ENCODE measurements at places on chromosomes 5 and 9.

DNA sequence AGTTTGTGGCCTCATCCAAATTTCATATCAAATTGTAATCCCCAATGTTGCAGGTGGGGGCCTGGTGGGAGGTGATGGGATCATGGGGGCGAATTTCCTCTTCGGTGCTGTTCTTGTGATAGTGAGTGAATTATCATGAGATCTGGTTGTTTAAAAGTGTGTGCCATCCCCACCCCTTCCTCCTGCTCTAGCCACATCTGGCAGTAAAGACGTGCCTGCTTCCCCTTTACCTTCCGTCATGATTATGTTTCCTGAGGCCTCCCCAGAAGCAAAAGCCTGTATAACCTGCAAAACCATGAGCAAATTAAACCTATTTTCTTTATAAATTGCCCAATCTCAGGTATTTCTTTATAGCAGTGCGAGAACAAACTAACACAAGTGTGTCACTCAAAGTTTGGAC is 71.0 kb upstream of the MOCS2 start:
- no peak for DNase-seq

- DNase-seq = no peak
Measured at GRCh38 chr5:96509721-96510350, 76.8 kb upstream of the PCSK1 start.

GRCh38 chr5:125298746-125299379 is 552.4 kb upstream of the ZNF608 start:
- no peak for DNase-seq

- no peak for DNase-seq
Measured at GRCh38 chr5:140217299-140218026, 42.5 kb downstream of the CYSTM1 start.

- no peak for DNase-seq
Measured at GRCh38 chr5:147554261-147554817, 44.5 kb upstream of the DPYSL3 start.

DNA sequence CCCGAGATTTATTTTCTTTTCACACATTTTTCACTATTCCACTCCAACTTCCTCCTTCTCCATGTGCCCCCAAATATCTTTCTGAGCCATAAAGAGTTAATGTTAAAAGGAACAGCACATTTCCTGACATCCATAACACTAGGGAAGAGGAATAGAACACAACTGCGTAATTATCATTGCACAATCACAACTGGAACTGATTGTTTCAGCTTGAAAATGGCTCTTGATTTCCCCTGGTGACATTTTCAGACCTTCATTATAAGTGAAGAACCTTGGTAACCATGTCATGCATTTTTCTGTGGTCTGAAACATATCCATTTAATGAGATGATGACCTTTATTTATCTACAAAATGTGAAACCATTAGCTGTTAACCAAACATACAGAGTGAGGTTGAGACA is 82.4 kb downstream of the PCSK1 start:
- DNase-seq = no peak

GRCh38 chr9:124210697-124211096 is 47.1 kb upstream of the NEK6 start:
- DNase-seq = no peak

DNA sequence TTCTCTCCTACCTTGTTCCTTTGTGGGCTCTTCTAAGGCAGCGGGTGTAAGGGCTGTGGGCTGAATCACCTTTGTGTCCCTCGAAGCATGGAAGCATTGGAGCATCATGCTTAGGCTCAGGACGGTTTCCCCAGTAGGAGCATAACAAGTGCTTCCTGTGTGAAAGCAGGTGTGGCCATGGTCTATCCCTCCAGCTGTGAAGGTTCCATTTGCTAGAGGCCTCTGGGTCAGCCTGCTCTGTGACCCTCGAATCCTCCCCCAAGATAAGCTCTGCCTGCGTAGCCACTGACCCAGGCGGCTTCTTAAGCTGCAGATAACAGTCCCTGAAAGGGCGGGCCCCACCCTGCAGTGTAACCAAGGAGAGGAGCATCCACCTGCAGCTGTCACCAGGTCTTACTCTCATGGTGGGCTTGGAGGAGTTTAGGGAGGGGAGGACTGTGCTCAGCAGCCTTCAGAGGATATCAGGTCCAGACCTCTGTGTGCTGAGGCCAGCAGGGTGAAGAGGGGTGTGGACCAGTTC is 8.4 kb upstream of the NDST1 start:
- DNase-seq = no peak

DNA sequence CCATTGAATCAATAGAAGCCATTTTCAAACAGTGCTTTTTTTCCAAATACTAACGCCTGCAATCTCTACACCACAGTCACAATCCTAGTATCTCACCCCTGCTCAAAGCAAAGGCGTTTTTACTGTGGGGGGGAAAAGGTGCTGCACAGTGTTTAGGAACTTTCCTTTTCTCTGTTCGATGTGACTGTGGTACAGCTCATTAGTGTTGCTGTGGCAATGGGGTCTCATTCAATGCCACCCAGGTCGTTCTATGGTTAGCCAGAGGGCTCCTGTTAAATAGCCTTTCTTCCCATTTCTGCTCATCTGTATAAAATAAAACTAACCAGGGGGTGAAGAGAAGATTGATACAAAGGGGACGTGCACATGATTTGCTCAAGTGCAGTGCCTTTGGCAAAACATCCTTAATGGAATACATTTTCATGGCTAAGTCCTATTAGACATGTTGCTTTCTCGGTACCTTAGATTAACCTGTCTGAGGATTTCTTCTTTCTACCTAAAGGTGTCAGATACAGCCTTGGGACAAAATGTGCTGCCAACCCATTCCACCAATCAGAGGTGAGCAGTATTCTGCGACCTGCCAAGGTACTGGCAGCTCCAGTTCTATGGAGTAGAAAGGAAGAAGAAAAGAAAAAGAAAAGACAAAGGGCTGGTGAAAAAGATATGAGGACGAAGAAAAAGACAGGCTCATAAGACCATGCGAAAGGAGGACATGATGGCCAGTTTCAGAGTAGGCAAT is 651.4 kb upstream of the DMAC1 start:
- DNase-seq = no peak

DNA sequence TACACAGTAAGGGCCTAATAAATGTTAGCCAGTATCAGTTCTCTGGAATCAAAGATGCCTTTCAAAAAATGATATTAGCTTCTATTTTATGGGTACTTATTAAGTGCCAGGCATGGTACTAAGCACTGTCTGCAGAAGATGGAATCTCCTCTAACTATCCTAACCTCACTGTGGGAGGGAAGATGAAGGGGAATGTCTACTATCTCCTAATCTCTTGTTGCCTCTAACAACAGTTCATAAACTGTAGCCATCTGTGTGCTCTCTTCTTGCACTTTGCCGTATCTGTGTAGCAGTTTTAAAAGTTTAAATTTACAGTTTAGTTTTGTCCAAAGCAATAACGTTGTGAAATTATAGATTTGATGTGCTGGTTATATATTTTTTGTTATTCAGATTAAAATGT is 99.6 kb upstream of the CCDC112 start:
- no peak for DNase-seq

GRCh38 chr9:33952066-33952465 is 96.6 kb downstream of the UBAP2 start:
- no peak for DNase-seq

DNA sequence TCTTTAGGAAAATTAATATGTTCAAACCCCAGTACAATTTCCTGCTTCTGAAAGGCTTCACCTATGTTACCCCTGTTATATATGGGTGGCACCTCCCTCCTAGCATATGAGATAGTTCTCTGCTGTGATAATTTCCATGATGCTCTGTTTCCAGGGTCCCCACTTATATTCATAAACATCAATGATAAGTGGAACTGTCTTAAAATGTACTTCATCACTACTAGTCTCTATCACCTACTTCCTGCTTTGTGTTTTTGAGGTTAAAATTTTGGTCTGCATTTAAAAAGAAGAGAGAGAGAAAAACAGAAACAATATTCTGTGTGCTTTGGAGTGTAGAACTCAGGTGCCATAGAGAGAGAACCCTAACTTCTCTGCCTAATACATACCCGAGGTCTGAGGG is 234.7 kb downstream of the HTR1A start:
- no peak for DNase-seq

DNA sequence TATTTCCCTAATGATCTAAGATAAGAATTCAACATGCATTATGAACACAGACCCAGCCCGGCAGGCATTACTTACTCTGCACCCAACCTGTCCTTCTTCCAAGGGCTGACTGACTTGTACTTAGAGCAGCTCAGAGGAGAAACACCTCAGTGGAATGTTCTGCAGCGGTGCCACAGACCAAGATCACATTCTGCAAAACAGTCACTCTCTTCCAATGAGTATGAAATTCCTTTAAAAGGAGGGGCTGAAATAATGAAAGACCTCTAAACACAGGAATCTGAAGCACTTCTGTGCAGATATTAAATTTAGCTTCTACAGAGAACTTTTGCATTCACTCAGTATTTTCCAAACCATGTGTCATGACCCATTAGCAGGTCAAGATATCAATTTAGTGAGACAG is 172.9 kb downstream of the ZDHHC21 start:
- DNase-seq = no peak

DNA sequence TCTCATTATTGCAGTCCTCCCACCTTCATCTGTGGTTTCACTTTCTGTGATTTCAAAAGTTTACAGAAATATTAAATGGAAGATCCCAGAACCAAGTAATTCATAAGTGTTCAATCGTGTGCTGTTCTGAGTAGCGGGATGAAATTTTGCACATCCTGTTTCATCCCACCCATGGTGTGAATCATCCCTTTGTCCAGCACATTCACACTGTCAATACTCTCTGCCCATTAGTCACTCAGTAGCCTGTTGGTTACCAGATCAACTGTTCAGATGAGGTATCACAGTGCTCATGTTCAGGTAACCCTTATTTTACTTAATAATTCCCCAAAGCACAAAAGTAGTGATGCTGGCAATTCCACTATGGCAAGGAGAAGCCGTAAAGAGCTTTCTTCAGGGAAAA is 26.8 kb downstream of the FAM81B start:
- no peak for DNase-seq

GRCh38 chr9:26565118-26565517 is 327.5 kb downstream of the CAAP1 start:
- no peak for DNase-seq

- no peak for DNase-seq
Measured at GRCh38 chr9:136193127-136193890, 11.6 kb downstream of the LHX3 start.

DNA sequence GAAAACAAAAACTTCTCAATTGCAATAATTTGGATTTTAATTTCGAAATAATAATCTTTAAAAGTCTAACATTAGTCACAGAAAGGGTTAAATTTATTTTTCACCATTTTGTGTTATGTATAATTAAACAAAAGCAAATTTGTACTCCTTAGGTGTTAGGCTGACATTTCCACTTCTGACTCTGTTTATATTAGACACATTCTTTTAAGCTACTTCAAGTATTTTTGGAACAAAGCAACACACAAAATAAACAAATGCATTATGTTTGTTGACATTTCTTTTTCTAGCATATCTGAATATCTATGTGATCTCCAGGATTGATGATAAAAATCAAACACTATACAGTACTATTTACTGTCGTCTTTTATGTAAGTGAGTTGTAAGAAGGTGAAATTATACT is 44.3 kb upstream of the NIPBL start:
- no peak for DNase-seq

- DNase-seq = no peak
Measured at GRCh38 chr9:135083241-135083810, 4.1 kb upstream of the OLFM1 start.

GRCh38 chr9:129486756-129487657 is 133.9 kb downstream of the C9orf50 start:
- no peak for DNase-seq

GRCh38 chr5:17359451-17360011 is 138.5 kb upstream of the TAF11L2 start:
- no peak for DNase-seq

DNA sequence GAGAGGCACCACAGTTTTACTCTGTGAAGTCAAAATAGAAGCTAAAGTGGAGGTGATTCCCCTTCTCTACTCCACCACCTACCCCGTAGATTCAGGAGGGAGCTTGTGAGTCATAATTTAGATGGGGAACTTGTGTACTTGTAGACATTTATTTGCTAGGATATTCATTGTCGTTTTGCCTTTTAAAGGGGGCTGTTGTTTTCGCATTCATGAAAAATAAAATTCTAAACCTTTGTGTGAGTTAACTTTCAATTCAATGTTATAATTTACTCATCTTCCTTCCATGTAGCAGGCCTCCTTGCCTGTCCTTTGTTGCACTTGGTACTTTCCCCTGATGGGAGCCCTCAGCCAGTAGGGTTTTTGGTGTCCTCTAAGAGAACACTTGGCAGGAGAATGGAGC is 22.0 kb downstream of the SECISBP2 start:
- DNase-seq = no peak

DNA sequence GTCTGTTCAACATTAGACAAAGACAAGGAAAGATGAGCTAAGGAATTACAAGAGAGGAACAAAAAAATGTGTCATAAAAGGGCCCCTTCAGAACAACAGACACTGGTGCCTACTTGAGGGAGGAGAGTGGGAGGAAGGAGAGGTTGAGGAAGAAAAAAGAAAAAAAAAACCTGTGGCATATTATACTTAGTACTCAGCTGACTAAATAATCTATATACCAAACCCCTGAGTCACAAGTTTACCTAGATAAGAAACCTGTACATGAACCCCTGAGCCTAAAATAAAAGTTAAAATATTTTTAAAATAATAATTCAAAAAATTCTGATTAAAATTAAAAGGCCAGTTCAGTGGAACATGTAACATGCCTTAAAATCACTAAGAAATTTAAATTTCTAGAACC is 107.3 kb downstream of the MTREX start:
- DNase-seq = no peak

DNA sequence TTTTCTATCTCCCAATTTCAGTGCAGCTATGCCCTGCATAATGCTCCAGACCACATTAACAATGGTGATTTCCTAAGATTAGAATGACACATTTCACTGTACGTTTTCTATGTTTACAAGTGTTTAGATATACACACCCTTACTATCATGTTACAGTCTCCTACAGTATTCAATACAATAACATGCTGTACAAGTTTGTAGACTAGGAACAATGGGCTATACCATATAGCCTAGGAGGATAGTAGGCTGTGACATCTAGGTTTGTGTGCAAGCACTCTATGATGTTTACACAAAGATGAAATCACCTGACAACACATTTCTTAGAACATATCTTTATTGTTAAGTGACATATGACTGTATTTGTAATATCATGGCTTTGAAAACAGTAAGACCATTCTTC is 1435.6 kb upstream of the NUDT12 start:
- DNase-seq = no peak

DNA sequence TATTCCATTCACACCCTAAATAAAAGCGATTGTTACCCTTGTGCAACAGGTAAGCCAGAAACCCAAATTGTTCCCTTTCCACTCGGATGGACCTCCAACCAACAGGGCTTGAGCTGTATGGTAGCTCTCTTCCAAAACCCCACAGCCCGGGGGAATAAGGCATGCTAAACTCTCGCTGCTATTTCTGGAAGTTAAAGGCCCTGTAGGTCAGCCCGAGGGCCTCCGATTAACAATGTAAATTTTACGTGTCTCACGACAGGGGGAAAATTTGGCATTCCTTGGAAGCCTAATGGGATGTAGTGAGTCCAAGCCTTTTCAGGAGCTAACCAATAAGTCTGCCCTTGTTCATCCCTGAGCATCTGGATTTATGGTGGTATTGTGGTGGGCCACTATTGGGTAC is 26.0 kb downstream of the CNOT8 start:
- no peak for DNase-seq
